ENCODE measurements at places on chromosomes 5 and 9.

- no peak for DNase-seq
Observed at GRCh38 chr5:136030956-136031611, 2.3 kb downstream of the TGFBI start.

DNA sequence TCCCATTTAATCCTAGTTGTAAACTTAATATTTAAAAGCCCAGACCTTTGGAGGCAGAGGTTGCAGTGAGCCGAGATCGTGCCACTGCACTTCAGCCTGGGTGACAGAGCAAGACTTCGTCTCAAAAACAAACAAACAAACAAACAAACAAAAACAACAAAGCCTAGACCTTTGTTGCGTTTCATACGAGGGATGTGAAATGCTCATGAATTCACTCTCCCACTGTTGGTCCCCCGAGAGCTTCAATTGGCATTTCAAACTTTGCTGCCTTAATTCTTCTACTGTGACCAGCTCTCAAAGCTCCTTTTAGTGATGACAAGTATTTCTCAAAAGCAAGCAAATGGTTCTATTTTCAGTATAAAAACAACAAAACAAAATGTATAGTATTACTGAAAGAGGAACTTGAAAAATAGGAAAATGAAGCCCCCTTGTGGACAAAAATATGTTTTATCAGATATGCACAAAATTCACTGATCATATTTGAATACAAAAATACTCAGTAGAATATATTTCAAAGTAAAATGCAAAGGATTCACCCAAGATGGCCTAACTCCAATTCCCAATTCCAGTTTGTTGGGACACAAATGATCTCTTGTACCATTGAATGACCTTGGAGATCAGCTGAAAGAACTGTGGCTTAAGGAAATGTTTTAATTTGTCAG lies 140.4 kb downstream of the ESM1 start:
- DNase-seq, result no peak

DNA sequence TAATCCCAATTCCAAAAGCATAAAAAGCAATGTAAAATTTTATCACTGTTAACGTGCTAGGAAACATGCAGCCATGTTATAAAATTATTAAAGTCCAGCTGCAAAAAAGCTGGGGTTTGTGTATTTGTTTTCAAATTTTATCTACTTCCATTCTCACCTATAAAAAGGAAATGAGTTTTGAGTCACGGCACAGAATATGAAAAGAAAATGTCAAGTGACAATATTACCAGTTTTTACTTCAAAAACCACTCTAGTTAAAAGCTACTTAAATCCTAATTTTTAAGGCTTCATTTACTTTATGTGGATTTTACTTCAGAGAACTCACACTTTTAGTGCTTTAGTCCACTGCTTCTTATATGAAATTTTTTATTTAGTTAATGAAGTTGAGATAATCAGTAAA lies 72.7 kb upstream of the IFNE start:
- no peak for DNase-seq

DNA sequence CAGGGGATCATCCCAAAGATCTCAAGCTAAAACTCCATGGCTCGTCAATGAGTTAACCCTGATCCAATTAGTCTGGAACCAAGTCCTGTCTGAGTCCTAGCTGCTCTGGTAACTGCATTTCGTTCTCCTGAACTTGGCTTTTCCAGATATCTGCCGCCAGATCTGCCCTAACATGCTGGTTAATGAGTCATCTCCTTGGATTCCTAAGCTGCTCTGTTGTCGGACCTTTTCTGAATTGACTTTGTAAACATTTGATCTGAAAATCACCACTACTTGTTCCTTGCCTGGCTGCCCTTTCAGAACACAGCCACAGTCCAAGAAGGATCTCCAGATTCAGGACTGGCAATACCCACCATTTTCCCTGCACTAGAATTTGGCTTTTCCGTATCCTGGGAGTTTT lies 473.0 kb downstream of the ZSWIM6 start:
- DNase-seq, result no peak

DNA sequence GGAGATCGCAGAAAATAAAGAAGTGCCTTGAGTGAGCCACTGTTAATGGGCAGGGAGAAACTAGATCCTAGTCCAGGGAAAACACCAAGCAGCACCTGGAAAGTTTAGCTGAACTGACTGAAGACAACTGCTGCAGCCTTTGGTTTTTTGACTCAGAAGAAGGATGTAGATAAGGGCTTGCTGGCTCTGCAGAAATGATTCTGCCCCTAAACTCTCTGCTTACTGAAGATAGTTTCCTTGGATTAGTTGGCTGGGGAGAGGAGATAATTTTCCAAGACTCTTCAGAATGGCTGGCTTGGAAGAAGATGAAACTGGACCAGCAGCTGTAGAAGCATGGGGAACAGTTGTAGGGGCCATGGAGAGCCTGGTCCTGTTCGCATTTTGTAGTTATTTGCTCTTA lies 471.8 kb downstream of the KDM4C start:
- DNase-seq, result no peak

All from stimulated activated CD4-positive, alpha-beta T cell treated with anti-CD3 and anti-CD28 coated beads, Interleukin-2, amount 100 ng/mL, for 48 hours (primary cell).